ENCODE measurements at places on chromosomes 6 and 20.

GRCh38 chr20:51198876-51199523 is 176.1 kb upstream of the KCNG1 start:
- DNase-seq, result no peak

- no peak for DNase-seq
Measured at GRCh38 chr6:137017081-137017480, 27.7 kb downstream of the IL20RA start.

DNA sequence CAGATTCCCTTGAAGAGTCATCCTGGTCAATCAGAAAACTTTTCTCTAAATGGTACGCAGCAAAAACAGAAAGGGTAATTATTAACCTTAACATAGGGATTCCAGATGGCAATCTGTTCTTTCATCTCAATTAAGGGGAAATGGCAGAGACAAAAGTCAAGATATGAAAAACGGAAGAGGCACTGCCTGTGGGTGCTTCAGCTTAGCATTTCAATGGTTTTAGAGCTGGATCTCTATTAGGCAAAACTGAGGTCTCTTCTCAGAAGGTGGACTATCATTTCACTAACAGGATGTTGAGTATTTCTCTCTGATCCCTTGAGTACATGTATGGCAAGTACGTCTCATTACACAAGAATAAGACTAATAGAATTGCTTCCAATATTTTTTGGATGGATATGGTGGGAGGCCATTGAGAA is 296.9 kb downstream of the HIVEP2 start:
- no peak for DNase-seq

DNA sequence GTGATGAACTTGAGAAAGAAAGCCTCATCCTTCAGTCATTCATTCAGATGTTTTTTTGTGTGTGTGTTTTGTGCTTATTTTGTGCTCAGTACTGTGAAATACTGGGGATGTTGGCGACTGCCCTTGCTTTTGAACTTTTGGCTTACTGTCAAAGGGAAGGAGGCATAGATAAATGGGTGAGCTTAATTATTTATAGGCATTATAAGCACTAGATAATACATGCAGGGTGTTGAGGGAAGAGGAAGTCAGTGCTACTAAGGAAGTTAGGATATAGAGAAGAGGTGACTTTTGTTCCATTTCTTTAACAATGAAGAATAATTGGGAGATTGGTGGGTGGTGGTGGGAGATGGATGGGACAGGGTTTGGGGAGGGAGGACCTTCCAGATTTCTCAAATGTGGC is 23.6 kb downstream of the XRN2 start:
- DNase-seq, result no peak

GRCh38 chr20:25439328-25439727 is 31.9 kb downstream of the GINS1 start:
- DNase-seq, result no peak

GRCh38 chr20:31476294-31476585 is 1.2 kb downstream of the REM1 start:
- no peak for DNase-seq

- DNase-seq, result no peak
Measured at GRCh38 chr6:135014353-135014832, 40.2 kb downstream of the HBS1L start.

All from stimulated activated CD8-positive, alpha-beta memory T cell treated with anti-CD3 and anti-CD28 coated beads, Interleukin-4, amount 100 ng/mL, for 1 hour (primary cell).